ENCODE measurements at places on chromosomes 6 and 20.

DNA sequence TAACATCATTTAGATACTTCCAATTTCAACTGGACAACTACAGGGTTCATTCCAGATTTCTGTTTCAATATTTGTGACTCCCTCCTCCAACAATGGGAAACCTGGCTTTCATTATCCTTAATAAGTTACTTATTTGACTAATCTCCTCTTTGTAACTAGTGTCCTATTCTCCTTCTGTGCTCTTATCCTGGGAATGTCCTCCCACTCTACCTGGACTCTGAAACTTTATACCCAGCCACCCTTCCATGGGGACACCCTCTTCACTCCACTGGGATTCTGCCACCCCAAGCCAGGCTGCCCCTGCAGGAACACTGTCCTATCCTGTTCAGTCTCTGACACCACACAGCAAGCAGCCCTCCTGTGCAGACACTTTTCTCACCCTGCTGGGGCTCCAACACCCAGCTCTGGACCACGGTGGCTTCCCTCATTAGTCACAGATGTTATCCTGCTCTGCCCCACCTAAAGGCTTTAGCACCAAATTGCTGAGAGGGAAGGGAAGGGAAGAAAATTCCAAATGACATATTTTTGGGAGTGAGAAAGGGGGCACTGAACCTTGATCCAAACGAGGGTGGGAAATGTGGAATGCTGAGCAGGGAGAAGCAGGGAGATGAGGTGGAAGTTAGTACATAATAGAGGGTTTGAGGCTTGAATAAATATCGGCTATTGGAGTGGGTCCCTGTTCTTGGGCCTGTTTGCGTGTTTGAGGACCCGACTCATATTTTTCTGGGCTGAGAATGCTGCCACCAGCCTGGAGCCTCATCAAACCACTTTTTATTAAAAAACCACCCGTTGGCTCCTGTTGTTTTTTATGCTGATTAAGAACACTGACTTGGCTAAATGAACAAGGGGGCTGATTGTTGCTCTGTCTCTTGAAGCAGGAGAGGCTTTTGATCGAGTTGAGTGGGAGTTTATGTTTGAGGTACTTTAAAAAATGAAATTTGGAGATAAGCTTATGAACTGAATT lies 54.0 kb upstream of the AKIRIN2 start:
- DNase-seq: no peak

GRCh38 chr6:54697424-54697823 lies 149.1 kb upstream of the FAM83B start:
- DNase-seq: no peak

- no peak for DNase-seq
These were observed 14.0 kb downstream of the CYP39A1 start for GRCh38 chr6:46638650-46639049.

DNA sequence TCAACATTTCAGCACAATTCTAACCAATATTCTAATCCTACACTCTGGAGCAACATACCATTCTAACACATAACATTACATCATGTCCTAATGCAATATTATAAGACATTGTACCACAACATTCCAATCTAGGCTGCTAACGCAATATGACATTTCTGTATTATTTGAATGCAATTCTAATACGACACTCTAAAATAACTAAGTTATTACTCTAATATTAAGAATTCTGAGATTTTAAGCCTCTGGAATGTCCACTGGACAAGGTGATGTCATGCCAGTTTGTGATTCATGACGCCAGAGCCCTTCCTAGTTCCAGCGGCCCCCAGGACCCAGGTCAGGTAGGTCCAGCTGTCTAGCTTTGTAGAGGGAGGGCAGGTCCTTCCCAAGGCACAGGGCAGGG lies 69.7 kb upstream of the SIRPA start:
- DNase-seq: no peak

- no peak for DNase-seq
These were observed 54.1 kb downstream of the WASF1 start for GRCh38 chr6:110125361-110125760.

GRCh38 chr6:100342830-100343229 lies 121.9 kb downstream of the SIM1 start:
- DNase-seq: no peak

- DNase-seq: no peak
These were observed 171.1 kb downstream of the WDR27 start for GRCh38 chr6:169530752-169531123.

- DNase-seq: no peak
These were observed 217.7 kb downstream of the OR2B2 start for GRCh38 chr6:27694547-27694874.

- no peak for DNase-seq
These were observed 95.1 kb downstream of the IRAK1BP1 start for GRCh38 chr6:78962448-78962847.

DNA sequence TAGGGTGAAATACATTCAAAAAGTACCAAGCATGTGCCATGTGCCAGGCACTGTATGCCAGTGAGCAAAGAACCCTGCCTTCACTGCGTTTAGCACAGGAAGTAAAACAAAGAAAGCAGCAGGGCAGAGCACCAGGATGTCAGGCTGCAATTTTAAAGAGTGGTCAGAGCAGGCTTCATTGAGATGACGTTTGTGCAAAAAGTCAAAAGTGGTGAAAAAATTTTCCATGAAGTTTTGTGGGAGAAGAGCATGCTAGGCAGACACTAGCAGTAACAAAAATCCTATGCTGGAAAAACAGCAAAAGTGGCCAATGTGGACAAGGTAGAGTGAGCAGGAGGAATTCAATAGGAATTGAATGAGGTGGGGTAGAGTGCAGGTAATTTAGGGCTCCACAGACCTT lies 31.3 kb downstream of the AKIRIN2 start:
- DNase-seq: no peak

- DNase-seq: no peak
These were observed 29.0 kb downstream of the PDYN start for GRCh38 chr20:1964659-1965405.

- no peak for DNase-seq
These were observed 41.0 kb downstream of the TNFRSF21 start for GRCh38 chr6:47268572-47269187.

GRCh38 chr6:162973980-162974379 lies 246.2 kb downstream of the PACRG start:
- no peak for DNase-seq

GRCh38 chr6:110581679-110582078 lies 105.3 kb upstream of the SLC22A16 start:
- no peak for DNase-seq

GRCh38 chr6:90167514-90168379 lies 128.9 kb downstream of the BACH2 start:
- DNase-seq: no peak

GRCh38 chr20:4894409-4894808 lies 106.9 kb downstream of the SLC23A2 start:
- no peak for DNase-seq

All from GF-D8 (cell line).